ENCODE measurements at places on chromosomes 7 and 10.

DNA sequence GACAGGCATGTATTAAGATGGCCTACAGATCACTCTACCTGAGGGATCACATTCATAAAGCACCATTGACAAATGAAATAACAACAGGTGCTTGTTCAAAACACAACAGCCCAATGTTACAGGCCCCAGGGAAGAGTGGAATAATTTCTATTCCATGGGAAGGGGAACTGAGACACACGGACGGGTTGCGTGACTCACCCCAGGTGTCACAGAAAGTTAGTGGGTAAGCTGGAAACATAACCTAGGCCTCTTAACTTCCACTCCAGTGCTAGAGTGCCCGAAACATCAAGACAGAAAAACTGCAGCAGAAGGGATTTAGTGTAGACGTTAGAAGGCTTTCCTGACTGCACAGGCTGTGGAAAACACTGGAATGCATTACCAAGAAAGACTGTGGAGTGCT lies 48.3 kb downstream of the SLC37A3 start:
- DNase-seq, result no peak

- no peak for DNase-seq
Observed at GRCh38 chr7:49812534-49812933, 39.1 kb downstream of the VWC2 start.

DNA sequence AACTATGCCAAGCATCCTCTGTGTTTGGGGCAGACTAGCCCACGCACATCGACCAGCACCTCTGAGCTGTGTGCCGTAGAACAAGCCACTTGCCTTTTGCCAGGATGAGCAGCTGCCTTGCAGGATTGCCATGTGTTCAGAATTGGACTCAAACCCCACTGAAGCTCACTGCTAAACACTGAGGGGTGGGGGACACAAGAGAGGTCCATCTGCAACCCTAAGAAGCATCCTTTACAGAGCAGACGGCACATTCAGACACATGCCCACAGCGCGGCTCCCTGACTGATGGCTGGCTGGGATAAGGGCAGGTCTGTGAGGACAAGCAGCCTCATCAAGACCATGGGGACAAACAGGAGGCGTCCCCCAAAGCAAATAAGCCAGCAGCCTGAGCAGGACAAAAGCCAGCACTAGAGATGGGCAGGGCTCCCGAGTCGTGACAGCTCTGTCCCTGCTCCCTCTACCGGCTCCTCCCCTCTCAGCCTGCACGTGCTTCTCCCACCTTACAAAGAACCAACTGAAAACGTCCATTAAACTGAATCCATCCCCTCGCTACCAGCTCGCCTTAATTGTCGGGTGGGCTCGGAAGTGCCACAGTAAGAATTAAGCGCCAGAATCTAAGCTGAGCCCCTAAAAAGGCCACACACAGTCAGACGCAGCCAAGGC lies 114.2 kb downstream of the PRKAG2 start:
- no peak for DNase-seq

DNA sequence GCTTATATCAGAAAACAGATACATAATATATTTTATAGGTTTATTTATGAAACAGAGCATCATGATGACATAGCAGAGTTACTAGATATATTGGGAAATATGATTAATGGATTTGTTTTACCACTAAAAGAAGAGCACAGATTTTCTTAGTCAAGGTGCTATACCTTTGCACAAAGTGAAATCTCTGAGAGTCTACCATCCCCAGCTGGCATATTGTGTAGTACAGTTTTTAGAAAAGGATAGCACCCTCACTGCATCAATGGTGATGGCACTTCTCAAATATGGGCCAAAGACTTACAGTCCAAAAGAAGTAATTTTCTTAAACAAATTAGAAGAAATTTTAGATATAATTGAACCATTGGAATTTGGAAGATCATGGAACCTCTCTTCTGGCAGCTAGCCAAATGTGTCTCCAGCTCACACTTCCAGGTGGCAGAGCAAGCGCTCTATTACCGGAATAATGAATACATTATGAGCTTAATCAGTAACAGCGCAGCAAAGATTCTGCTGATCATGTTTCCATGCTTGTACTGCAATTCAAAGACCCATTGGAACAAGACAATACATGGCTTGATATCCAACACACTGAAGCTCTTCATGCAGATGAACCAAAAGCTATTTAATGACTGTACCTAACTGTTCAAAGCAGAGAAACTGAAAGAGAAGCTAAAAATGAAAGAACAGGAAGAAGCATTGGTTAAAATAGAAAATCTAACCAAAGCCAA lies 21.9 kb upstream of the CREB3L2 start:
- no peak for DNase-seq

DNA sequence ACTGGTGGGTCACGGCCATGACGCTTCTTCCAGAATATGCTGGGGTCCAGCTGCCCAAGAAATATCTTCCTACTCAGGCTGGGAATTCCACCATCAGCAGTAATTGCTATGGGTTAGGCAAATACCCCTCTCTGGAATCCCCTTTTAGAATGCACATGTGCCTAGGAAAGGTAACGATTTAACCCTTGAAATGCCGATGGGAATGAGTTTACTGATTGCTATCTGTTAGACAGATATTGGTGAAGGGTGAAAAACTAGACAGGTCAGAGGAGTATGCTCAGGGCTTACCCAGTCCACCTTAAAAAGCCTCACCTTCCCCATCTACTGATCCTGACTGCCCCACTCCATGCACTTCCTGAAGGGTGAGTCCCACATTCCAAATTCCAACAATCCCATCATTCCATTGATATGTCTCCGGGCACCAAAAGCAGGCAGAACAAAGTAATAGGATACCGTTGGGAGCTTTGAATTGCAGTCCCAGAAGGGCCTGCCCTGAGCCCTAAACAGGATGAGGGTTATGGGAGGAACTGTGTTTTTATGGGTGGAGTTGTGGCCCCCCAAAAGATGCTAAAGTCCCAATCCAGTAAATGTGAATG lies 59.3 kb downstream of the DLG5 start:
- no peak for DNase-seq

DNA sequence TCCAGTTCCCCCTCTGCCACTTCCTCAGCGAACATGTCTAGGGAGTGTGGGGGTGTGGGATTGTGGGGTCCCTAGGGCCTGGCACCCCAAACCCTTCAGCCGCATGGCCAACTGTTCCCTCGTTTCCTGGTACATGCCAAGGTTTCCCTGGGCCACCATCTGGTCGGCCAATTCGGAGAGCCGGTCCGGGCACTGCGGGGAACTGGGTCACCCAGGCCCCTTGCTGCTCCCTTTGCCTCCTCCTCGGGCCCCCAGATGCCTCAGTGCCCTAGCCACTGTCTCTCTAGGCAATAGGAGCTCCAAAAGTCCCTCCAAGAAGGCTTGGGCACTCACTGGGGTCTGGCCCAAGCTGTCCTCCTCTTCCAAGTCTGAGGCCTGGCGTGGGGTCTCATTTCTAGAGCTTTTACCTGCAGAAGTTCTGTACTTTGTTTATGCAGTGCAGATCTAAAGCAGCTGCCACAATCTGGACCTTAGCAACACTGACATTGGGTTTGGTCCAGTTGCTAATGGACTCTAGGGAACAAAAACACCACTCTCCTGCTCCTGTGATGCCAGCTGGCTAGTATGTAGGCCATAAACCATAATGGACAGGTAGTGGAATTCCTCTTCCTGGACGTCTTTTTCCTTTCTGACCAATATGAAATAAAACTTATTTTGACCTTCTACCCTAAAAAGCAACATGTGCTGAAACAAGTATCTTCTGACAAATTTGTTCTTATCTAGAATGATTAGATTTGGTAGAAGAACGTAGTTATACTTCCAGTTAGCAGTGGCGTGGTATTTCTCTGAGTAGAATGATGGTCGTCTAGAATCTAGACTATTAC lies 172.9 kb downstream of the LRRC4 start:
- DNase-seq, result no peak

DNA sequence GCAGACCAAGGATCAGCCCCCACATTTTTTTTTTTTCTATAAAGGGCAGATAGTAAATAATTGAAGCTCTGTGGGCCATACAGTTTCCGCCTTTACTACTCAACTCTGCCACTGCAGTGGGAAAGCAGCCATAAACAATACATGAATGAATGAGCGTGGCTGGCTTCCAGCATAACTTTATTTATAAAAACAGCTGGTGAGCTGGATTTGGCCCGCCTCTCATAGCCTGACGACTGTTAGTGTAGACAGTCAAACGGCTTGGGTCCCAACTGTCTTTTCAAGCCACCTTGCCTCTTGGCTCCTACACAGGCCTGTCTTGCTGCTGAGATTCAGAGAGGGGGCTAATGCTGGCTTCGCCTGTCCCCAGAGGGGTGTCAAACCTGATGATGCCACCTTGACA lies 169.8 kb upstream of the GPR26 start:
- DNase-seq, result no peak

GRCh38 chr7:149839933-149840332 lies 1.8 kb downstream of the ZNF862 start:
- DNase-seq, result no peak

DNA sequence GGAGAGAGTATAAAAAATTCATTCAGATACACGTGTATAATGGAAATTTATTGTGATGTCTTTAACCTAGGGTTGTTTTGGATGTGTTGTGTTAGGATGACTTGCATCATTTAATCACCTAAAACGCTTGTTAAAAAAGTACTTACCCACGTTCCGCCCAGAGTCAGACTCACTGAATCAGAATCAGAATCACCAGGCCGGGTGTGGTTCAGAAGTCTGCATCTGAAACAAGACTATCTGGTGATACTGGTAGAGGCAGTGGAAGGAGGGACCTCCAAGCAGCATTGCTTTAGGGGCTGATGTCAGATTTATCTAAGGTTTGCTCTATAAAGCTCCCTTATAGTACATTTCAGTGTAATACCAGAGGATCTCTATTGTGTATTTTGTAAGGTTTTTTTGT lies 20.5 kb upstream of the PLXDC2 start:
- DNase-seq, result no peak

- no peak for DNase-seq
Observed at GRCh38 chr10:21263839-21264238, 261.6 kb downstream of the SKIDA1 start.

GRCh38 chr10:31975157-31975765 lies 46.6 kb upstream of the ARHGAP12 start:
- no peak for DNase-seq

- DNase-seq, result no peak
Observed at GRCh38 chr7:65971021-65971420, 11.0 kb downstream of the GUSB start.

- DNase-seq, result no peak
Observed at GRCh38 chr7:91811236-91811635, 69.3 kb downstream of the MTERF1 start.

DNA sequence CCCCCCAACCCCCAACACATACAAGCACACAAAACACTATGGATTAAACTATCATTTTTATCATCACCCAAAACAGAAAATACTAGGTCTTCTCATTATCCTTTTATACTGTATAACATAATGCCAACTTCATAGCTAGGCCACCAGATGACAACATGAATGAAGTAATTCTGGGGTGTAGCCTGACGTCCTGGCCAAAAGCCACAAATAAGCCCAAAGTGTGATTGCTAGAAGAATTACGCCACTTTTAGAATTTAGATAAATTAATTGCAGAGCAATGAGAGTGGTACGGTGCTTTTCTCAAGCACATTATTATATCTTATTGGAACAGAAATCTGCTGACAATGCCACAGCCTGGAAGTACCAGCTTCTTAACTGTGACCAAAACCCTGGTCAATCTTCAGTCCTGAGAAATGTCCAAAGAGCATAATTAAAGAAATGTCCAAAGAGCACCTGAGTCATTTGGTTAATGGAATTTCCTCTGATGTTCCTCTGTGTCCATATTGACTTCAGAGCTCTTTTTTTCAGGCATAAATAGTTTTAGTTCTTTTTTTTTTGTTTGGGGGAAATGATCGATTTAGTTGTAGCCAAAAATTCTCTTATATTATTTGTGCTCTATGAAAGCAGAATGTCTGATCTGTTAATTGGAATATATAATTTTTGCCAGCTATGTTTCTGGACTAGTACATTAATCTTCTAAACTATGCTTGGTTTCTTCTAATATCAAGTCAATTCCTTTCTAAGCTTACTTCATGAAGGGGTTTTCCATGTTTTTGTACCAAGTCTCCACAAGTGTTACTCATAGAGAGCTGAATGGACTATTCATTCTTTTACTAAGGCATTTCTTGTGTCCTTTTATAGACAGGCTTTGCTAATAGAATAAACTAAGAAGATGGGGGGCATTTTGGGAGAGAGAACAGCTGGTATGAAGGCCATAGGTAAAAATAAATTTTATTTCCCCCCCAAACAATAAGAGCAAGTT lies 233.4 kb upstream of the SLC26A5 start:
- no peak for DNase-seq

DNA sequence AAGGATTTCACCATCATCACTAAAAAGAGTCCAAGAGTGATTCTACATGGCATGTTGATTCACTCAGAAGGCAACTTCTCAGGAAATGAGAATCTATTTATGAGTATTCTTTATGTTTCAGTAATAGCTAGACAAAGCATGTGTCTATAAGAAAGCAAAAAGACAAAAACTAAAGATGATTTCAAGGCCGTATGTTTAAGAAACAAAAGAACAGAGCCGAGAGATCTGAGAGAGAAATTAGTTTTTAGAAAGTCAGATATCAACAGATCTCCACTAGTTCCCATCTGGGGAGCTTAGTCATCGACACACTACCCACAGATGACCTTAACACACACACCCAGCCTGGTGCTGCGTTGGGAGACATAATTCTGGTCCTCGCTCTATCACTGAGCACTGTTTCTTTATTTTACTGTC lies 21.0 kb downstream of the PIP4K2A start:
- peak; percentile 19 for DNase-seq

DNA sequence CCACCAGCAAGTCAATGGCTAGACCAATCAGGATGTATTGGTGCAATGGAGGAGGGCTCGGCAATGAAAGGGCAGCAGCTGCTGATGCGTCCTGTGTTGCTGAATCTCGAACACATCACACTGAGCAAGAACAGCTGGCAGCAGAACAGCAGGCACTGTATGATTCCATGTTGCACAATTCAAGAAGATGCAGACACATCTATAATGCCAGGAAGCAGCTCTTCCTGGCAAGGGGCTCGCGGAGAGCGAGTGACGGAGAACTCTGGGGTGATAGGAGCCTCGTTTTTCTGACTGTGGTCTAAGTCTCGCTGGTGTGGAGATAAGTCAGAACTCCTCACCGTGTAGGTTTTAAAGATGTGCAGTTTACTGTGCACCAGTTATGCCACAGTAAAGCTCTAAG lies 24.8 kb upstream of the PFKP start:
- DNase-seq, result no peak

DNA sequence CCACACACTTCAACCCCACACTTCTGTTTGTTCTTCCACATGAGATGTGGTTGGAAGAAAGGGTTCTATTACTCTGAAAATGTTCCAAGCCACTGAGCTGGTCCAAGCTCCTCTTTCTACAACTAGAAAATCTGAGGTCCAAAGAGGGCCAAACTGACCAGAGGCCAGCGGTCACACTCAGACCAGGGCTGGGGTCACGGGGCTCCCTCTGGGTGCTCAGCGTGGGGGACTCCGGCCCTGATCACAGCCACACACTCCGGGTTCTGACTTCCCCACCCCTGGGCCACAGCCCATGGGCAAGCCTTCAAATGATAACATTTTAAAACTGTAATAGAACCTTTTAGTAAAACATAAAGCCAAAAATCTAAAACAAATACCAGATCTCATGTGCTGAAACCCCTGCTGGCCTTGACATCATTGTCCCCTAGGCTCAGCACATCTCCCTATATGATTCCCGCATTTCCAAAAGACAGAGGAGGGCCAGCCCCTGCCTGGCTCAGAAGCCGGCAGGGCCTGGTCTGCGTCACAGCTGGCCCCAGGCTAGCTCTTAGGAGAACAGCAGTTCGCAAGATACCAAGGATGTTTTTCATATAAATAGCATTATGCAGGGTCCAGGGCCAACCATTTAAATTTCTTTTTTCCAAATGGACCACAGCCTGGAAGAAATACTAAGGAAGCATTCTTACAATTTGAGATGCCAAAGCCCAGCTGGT lies 3.3 kb downstream of the CRYGN start:
- DNase-seq, result no peak

GRCh38 chr7:30990673-30991170 lies 27.0 kb downstream of the GHRHR start:
- DNase-seq, result no peak

All from activated CD4-positive, alpha-beta T cell treated with anti-CD3 and anti-CD28 coated beads, Interleukin-2, amount 50 U/mL, for 4 hours (primary cell).